Effector CD4-positive, alpha-beta T cell (primary cell): ENCODE measurements at places on chromosomes 6 and 20.

DNA sequence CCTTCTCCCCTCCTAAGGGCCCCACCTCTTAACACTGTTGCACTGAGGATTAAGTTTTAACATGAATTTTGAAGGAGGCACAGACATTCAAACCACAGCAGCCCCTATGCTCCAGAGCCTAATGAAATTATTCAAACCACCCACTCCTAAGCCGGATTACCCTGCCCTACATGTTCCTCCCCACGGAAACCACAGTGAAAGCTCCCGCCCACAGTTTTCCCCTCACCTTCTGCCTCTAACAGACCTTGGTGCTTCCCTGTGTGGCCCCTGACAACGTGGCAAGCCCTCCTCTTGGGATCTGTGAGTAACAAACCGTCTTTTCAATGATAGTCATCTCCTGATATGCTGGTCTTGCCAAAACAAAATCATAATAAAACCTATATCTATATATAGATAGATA lies 74.8 kb downstream of the RIN2 start:
- DNase-seq, result no peak

DNA sequence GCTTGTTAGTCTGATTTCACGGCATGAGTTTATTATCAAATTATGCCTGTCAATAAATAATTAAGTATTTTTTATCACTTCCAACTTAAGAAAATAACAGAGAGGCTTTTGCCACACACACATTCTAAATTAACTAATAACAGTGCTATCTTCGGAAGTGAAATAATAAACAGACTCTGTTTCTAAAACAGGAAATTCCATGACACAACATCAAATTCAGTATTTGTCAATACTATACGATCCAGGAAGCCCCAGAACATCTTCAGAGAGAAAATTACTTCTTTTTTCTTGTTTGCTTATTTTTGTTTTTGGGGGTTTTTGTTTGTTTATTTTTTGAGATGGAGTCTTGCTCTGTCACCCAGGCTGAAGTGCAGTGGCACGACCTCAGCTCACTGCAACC lies 150.7 kb upstream of the PRDM1 start:
- DNase-seq, result no peak

GRCh38 chr6:44762496-44762895 lies 375.0 kb downstream of the CDC5L start:
- DNase-seq, result no peak

DNA sequence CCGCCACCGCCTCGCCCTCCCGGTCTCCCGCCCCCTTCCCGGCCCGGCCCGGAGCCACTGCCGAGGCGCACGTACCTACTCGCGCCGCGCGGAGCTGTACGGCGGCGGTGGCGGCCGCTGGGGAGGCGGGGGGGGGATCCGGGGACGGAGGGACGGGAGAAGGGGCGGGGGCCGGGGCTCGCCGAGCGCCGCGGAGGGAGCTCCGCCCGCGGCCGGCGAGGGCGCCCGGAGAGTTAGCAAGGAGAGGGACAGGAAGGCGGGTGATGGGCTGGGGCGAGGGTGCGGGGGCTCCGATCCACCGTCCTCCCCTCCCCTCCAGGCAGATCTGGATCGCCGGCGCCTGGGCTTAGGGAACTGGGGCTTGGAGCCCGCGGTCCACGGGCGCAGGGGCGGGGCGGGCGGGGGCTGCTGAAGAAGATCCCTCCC lies 548 bp upstream of the TMEM74B start:
- DNase-seq, result no peak

DNA sequence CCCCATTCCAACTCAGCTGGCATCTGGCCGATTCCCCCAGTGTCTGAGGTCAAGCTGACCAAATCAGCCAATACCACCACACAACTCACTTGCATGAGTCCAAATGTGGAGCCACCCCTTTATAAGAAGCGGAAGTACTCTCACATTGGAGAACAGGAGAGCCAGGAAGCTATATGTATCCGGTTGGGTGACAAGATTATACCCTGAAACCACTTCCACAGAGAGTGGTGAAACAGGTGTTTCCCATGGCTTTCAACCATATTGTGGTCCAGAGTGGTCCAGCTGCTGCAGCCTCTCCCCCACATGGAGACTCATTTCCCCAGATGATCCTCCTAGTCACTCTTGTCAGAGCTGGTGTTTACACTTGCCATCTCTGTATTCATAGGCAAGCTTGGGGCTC lies 24.0 kb upstream of the SERINC1 start:
- no peak for DNase-seq

- no peak for DNase-seq
Observed at GRCh38 chr6:167492100-167492449, 167.2 kb downstream of the TTLL2 start.

- no peak for DNase-seq
Observed at GRCh38 chr6:115972679-115973078, 88.0 kb downstream of the FRK start.

DNA sequence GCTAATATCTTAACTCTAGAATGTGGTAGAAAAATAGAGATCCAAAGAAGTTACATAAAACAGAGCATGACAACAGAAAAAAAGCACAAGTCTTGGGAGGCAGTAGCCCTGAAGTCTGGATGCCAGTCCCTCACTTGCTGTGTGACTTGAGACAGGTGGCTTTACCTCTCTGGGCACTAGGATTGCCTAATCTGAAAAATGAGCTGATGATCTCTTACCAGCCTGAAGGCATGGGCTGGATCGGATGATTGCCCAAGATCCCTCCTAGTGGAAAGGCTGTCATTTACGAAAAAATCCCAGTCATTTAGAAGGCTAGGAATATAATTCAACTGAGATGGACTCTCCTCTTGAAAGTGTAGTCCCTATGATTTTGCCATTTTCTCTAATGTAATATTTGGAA lies 10.9 kb upstream of the GCM1 start:
- no peak for DNase-seq

GRCh38 chr20:1160496-1160895 lies 24.3 kb downstream of the TMEM74B start:
- DNase-seq, result no peak
